Right kidney (tissue), 9 donors: ENCODE measurements at places on chromosomes 2 and 18.

DNA sequence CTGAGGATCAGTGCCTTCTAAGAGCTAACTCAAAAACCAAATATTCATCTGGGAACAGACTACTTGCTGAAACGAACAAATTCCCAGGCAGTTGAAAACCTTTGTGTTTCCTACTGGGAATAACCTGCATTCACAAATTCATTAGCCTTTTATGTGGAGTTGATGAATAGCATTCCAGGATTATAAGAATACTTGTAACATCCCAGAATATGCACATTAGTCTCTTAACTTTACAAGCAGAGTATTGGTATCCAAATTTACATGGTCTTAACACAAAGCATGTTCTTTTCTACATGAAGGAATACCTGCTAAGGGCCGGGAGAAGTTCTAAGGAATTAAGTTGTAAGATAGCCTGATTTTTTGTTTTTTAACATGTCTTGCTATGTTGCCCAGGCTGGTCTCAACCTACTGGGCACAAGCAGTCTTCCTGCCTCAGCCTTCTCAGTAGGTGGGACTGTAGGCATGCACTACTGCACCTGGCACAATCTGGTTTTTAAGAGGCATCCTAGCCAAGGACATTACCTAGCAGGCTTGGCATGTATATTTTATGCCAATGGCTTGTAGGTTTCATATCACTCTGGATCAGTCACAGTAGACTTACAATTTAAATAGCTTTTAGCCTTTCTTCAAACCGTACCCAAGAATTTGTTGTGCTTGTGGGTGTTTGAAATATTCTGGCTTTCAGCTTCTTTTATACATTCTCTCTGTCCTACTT is 50.7 kb downstream of the MGAT5 start:
- no peak for DNase-seq

GRCh38 chr2:11028407-11028916 is 116.7 kb downstream of the KCNF1 start:
- no peak for DNase-seq

- DNase-seq, result no peak
Measured at GRCh38 chr2:183859129-183859528, 734.9 kb downstream of the NUP35 start.

DNA sequence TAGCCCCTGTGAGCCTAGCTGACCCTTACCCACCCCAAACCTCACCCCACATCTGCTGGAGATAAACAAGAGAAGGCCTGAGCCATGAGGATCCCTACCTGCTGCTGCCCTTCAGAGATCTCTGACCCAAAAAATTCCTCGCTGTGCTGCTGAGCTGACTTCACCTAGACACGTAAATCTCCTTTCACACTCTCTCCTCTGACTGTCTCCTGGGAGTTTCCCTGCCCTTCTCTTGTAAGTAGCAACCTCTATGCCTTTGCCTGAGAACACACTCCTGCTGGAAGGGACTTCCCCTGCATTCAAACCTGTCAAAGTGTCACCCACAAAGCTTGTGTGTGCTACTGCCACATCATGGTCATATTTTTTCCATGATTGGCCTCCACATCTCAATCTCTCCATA is 134.2 kb upstream of the NOL4 start:
- no peak for DNase-seq

GRCh38 chr2:99861376-99861760 is 281.0 kb downstream of the AFF3 start:
- DNase-seq, result no peak
